ENCODE measurements at places on chromosomes 5 and 9.

- DNase-seq = no peak
Observed at GRCh38 chr9:136299116-136299515, 4.8 kb downstream of the CCDC187 start.

GRCh38 chr9:13967011-13967410 lies 346.9 kb downstream of the NFIB start:
- no peak for DNase-seq

GRCh38 chr5:179317411-179318220 lies 27.6 kb downstream of the ADAMTS2 start:
- DNase-seq = no peak

DNA sequence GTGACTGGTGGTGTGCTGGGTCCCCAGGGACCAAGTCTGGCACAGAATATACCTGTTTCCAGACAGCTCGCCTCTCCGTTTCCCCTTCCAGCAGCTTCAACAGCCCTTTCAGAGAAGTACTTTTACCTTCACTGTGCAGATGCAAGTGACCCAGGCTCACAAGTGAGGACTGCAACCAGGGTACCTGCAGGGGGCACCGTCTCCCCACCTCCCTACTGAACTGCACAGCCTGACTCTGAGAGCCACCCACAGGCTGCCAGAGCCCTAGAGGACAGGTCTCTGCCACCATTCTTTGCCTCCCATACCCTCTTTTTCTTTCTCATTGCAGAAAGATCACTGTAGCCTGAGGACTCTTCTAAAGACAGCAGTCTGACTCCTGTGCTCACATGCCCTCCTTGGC lies 15.4 kb downstream of the IL9 start:
- DNase-seq = no peak

DNA sequence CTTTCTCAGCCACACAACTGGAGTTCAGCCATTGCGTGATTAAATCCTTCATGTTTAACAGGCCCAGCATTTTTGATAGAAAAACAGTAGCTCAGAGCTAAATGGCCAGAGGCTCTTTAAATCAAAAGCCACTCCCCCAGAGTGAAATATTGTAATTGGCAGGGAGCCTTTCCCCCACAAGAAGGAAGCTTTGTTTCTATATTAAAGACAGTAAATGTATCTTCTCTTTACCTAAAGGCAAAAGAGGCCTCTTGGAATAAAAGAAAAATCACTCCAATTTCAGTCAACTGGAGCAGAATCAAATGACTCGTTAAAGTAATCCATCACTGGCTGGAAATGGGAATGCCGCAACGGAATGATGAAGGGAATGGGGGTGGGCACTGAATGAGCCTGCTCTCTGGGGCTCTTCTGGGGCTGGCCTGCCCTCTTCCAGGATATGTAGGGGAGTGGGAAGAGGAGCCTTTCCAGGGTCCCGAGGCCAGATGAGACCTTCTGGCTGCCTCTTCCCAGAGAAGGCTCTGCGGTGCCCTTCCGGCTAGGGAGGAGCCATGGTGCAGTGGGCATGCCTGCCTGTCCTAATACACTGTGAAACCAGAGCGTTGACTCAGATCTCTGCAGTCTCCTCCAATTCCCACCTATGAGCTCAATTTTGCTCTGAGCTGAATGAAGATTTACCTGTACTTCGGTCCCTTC lies 45.2 kb downstream of the ANKDD1B start:
- peak; percentile 92 for DNase-seq

DNA sequence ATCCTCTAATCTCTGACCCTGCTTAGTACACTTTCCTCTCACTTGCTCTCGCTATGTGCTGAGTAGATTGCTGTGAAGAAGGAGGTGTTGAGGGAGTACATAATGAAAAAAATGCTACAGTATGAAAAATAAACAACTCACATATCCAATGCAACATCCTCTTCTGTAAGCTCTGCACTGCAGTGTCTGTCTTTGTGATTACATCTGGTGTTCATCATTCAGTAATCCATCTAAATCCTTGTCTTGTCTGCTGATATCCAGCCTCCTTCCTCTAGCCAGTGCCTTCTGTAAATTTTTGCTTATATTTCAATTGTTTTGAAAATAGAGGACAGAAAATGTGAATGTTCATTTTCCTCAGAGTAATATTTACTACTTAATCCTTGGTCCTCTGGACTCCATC lies 57.4 kb upstream of the CDH12 start:
- DNase-seq = no peak

DNA sequence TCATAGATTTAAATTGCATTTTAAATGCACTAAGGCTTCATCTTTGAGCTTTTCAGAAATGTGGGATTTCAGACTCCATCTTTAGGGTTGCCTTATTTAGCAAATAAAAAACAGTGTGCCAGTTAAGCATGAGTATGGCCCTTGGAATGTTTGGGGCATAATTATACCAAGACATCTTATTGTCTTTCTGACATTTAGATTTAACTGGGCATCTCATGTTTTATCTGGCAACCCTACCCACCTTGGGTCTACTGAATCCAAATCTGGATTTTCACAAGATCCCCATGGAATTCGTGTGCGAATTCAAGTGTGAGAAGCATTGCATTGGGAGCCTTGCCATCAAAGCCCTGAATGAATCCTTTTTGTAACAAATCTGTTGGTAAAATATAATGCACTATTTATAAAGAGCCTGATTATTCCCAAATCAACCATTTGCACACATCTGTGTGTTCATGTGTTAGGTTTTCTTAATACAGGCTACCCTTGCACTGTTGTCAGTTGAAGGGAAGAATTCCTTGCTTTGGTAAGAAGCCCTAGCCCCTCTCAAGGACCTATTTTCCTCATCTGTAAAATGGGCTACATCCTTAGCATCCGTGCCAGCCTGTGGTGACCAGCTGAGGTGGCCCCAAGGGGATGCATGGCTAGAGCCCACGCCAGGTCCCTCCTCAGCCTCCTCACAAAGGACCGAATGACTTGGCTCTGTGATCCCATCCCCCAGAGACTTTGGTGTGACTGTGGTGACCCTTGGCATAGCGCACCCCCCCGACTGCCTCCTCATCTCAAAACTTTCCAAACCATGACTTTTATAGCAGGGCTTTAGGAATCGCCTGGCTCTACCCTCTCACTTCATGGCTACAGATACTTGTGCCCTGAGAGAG lies 8.1 kb downstream of the GSN start:
- no peak for DNase-seq

- DNase-seq = no peak
Observed at GRCh38 chr9:93094658-93095204, 1.3 kb upstream of the CARD19 start.

DNA sequence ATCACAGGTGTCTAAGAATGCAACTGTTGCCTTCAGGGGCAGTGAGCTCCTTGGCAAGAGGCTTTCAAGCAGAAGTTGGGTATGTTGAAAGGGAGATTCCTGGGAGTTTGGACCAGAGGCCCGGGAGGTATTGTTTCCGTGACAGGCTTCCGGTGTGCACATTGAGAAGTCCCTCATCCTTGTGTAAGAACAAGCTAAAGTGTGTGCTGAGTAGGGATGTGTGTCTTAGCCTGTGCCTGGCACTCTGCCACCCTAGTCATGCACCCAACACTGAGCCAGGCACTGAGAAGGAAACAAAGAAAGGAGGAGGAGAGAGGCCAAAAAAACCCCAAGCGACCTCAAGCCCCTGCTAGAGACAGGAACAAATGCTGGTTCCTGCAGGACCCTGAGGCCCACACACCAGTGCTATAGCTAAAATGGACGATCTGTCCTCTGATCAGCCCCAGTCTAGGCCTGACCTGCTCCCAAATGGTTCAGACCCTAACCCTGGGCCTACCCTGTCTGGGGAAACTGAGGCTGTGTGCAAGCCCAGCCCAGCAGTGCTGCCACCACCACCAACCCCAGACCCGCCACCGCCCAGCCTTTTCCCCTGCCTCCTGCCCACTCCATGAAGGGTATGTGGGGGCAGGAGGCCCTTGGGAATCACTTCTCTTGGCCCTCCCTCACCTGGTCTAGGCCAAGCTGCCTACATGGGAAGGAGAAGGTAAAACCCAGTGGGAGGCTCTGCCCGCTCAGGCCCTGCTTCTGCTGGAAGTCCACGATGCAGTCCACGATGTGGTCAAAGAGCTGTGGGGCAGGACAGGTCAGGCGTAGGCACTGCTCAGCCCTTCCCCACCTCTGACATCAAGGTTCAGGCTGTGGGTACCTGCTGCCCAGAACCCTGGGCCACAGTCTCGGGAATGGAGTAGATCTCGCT lies 12.6 kb downstream of the HK3 start:
- DNase-seq = no peak

- DNase-seq = no peak
Observed at GRCh38 chr5:87899721-87900131, 368.9 kb downstream of the TMEM161B start.

DNA sequence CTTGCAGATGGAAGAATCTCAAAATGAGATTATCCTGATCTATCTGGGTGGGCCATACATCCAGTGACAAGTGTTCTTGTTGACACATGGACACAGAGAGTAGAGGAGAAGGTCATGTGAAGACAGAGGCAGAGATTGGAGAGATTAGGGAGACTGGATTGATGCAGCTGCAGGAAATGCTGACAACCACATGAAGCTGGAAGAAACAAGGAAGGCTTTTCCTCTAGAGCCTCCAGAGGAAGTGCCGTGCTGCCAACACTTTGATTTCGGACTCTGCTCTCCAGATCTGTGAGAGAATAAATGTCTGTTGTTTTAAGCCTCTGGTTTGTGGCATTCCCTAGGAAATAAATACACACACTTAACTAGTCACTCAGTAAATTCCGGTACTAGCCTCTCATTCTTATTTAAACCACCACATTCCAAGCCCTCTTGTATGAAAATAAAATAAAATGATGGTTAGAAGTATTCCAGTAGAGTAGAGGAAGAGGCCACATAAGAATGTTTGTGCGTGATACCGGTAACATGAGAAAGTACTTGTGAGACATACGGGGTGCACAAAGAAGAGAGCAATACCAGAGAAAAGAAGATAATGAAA lies 110.9 kb upstream of the DMAC1 start:
- no peak for DNase-seq

DNA sequence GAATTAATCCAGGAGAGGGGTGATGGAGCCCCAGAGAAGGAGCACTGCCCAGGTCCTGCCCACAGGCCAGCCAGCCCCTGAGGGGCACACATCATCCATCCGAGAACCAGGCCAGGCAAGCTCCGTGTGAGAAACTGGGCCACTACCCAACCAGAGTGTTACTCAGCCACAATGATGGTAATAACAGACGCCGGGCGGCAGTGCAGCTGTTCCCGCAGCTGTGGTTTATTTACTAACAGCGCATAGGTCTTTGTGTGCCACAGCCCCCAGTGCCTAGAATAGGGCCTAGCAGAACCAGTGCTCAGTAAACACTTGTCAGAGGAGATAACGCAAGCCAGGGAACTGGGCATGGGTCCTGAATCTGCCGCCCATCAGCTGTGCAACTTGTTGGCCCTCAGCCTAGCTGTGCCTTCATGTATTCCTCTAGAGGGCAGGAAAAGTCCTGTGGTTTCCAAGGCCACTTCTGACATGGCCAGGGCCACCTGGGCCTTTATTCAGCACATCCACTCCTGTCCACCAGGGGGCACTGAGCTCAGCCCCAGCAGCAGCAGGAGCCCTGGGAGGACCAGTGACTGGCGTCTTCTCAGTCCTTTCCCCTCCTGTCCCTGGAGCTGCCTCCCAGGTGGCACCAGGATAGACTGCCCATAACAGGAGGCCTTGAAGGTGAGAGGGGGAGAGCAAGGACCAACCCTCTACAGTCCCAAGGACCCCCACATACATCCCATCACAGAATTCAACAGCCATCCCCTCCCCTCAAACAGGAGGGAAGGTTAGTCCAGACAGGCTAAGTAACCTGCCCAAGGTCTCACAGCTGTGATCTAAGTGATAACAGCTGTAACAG lies 2.1 kb downstream of the MXD3 start:
- DNase-seq = peak; percentile 56

- peak; percentile 1 for DNase-seq
Observed at GRCh38 chr9:89978185-89978584, 373.4 kb downstream of the GADD45G start.

GRCh38 chr9:35042081-35042604 lies 30.3 kb downstream of the VCP start:
- DNase-seq = no peak

GRCh38 chr5:6902597-6902996 lies 189.4 kb downstream of the TENT4A start:
- peak; percentile 19 for DNase-seq

GRCh38 chr5:43420241-43420640 lies 8.1 kb upstream of the CCL28 start:
- DNase-seq = no peak

- DNase-seq = peak; percentile 71
Observed at GRCh38 chr9:19231126-19231903, 822 bp downstream of the DENND4C start.

DNA sequence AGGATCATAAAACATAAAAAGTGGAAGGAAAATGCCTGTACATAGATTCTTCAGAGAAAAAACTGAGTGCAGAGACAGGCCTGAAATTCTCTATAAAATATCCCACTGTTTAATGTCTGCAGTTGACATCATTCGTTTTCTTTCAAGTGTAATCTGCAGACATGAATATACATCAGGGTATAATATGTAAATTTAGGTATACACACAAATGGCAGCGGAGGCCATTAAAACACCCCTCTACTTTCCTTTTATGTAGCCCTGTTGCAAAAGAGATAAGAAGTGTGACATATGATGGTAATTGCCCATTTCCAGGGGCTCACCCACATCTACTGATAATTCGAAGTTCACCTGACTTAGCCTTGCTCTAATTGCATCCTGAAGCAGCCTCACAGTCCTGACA lies 164.3 kb downstream of the SLC24A2 start:
- DNase-seq = peak; percentile 33

- no peak for DNase-seq
Observed at GRCh38 chr9:10127867-10128266, 484.9 kb downstream of the PTPRD start.

DNA sequence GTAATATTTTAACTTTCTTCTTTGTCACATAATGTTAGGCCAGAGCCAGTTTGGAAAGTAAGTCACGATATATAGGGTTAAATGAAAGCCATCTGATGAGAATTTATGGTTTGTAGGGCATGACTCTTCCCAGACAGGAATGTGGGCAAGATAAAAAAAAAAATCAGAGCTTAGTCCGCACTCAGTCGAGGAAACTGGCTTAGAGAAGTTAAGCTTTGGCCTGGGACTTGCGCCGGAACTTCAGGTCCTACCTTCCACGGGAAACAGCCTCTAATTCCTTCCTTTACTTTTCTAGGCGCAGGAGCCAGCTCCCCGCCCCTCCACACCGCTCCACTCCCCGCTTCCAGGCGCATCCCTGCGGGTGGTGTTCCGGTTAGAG lies 475 bp downstream of the DDX31 start:
- no peak for DNase-seq

DNA sequence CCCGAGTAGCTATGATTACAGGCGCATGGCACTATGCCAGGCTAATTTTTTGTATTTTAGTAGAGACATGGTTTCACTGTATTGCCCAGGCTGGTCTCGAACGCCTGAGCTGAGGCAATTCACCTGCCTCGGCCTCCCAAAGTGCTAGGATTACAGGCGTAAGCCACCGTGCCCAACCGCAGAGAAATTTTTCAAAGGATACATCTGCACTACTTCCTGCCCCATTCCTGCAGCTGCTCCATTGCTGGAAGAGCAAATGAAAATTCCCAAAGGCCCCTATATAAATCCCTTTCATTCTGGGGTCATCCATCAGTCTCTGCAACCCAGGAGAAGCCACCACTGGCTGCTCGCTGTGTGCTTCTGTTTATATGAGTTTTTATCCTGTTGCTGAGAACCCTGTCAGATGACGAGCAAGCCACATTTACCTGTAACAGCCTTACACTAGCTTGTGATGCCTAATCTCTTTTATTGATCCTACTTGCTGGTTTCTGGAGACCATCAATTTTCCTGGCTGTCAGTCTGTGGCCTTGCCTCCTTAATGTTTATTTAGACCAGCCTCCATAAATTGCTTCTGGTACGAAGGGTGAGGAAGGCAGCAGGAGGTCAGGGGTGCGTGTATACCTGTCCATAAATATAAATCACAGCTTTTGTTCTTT lies 925.3 kb downstream of the TLE4 start:
- DNase-seq = peak; percentile 42

GRCh38 chr9:14340219-14340873 lies 26.4 kb upstream of the NFIB start:
- no peak for DNase-seq

Measured in NCI-H1417 (cell line).